ENCODE measurements at places on chromosomes 7 and 10.

- DNase-seq: no peak
Measured at GRCh38 chr7:12323415-12323814, 80.2 kb downstream of the VWDE start.

- no peak for DNase-seq
Measured at GRCh38 chr10:34809796-34810195, 5.3 kb downstream of the PARD3 start.

- no peak for DNase-seq
Measured at GRCh38 chr10:10902951-10903350, 114.7 kb upstream of the CELF2 start.

- peak; percentile 45 for DNase-seq
Measured at GRCh38 chr7:28062197-28062991, 118.2 kb downstream of the JAZF1 start.

GRCh38 chr7:23022258-23022769, 8.4 kb upstream of the HYCC1 start:
- no peak for DNase-seq

DNA sequence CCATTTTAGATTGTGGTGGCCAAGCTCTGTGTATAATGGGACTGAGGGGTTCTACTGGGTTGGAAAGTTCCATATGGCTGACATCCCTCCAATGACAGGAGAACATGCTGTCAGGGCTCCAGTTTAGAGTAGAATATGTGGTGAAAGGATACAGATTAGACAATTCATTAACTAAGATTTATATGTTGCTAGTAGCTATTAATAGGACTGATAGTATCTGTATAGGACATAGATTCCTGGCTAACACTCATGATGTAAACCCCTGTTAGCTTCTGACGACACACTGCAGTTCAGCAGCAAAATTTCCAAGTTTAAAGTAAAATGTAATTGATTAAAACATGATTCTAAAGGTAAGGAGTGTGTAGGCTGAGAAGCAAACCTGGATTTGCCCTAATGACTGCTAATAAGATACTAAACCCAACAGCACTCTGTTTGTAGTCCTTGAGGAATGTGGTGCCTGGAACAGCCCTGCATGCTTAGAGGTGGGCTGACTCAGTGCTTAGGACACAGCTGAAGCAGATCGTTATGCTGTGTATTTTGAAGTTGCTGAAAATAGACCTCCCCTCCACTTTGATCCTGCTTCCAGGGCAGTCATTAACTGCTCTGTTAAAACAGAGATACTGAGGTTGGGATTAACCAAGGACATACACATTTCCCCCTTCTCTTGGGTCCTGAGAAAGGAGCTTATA, 1129.6 kb downstream of the SORCS3 start:
- DNase-seq: no peak

DNA sequence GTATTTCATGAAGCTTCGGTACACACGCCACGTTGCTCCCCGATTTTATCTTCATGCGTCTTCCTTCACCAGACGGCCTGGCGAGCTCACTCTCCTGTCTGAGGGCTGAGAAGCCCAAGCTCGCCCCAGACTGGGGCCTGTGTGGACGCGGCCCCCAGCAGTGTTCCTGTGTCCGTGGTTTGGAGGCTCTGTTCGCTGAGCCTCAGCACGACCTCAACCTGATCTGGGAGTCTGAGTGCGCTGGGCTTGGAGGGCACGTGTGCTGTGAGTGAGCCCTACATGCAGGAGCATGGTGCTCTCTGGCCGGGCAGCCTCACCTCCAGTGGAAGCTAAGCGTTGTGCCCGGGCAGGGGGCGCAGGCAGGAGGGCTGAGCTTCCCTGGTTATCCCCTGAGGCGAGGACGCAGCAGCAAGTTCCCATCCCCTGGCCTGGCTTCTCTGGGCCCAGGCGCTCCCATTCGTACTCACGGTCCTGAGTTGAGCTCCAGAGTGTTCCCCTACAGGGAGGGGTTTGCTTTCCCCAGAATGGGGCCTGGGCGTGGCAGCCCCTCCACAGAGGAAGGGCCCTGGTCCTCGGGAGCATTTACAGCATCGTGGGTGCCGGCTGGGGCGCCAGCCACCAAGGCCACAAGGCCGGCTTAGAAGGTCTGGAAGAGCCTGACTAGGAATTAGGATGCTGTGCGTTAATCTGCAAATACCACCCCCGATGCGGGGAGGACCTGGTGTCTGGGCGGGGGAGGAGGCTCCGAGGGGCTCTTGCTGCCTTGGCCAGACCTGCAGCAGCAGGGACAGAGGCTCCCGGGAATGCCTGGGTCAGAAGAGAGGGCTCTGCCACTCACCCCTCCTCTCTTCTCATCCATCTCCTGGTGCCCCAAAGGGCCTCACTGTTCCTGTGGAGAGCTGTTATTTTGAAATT, 400.6 kb downstream of the DNAJB6 start:
- no peak for DNase-seq

DNA sequence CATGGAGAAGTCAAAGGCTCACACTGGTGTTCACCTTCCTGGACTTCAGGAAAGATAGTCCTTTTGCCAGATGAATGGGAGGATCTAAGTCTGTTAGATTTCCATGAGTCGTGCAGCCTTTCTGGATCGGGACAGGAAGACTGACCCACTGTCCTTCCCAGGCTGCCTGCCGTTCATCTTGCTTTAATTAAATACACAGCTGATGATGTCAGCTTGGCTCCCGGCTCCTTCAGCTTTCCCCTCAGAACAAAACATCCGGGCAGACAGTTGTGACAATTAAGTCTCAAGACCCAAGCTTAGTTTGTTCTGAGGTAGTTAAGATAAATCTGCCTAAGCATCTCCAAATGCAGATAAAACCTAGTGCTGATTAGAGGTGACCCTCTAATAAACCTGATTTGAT, 58.6 kb downstream of the AUTS2 start:
- DNase-seq: no peak

GRCh38 chr10:34249634-34250033, 565.5 kb downstream of the PARD3 start:
- peak; percentile 13 for DNase-seq

DNA sequence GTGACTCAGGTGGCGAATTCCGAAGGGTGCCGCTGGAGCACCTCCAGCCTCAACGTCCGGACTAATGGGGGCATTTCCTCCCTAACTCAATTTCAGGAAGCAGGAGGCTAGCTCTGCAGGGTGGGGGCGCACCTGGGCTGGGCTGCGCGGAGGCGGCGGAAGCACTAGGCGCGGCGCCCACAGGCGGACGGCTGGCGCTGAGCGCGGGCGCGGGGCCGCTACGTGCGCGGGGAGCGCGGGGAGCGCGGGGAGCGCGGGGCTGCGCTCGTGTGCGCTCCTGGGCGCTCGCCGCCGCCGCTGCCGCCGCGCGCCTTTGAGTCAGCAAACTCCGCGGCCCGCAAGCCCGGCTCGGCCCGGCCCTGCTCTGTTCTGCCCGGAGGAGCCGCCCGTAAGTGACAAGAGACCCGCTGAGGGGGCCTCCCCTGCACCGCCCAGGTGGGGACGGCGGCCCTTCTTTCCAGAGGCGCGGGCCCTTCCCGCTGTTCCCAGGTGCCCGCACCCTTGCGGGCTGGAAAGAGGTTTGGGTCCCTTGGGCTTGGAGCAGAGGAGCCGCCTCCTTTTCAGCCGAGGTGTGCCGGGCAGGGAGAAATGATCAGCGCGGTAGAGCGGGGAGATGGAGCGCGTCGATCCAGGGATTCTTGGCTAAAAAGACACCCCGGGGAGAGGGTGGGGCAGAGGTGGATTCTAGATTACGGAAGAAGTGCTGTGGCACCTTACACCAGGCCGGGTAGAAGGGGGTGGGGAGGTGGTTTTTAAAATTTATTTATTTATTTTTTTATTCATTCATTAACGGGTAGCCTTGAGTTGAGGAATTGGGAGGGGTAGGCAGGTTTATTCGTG, at the start of gene SNX10:
Gene SNX10, plus strand, starts transcription at position 164 of the 840 bp plus-strand sequence. CDS start 54,581 bp downstream, outside the sequence.
- peak; percentile 41 for DNase-seq

DNA sequence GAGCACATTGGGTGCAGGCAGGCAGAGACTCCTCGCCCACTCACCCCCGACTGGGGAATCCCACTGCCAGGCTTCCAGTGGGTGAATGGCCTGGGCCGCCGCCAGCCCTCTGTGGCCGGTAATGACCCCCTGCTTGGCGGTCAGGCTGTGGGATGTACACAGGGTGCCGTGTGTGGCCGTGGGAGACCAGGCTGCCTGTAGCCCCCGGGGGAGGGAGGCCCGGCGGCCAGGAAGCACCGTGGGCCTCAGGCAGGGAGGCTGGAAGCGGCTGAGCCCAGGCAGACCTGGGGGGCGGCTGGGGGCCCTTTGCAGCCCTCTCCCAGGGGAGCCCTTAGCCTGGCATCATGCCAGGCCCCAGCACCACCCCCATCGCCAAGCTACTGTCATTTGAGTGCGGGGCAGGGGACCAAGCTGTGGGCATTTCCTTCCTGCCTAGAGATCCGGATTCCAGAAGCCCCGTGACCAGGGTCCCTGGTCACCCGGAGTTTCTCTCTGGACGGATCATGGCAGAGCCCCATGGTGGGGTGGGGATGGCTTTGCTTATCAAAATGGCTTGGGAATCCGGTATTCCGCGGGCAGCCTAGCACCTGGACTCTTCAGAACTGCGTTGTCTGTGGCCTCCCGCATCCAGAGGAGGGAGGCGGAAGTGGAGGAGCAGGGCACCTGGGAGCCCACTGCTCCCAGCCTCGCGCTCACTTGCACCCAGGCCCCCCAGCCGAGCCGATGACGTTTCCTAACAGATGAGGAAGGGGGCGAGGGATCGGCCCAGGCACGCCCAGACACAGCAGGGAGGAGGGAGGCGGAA, 1.1 kb downstream of the TTYH3 start:
- DNase-seq: peak; percentile 58

GRCh38 chr10:84008878-84009277, 130.4 kb upstream of the GHITM start:
- peak; percentile 20 for DNase-seq

DNA sequence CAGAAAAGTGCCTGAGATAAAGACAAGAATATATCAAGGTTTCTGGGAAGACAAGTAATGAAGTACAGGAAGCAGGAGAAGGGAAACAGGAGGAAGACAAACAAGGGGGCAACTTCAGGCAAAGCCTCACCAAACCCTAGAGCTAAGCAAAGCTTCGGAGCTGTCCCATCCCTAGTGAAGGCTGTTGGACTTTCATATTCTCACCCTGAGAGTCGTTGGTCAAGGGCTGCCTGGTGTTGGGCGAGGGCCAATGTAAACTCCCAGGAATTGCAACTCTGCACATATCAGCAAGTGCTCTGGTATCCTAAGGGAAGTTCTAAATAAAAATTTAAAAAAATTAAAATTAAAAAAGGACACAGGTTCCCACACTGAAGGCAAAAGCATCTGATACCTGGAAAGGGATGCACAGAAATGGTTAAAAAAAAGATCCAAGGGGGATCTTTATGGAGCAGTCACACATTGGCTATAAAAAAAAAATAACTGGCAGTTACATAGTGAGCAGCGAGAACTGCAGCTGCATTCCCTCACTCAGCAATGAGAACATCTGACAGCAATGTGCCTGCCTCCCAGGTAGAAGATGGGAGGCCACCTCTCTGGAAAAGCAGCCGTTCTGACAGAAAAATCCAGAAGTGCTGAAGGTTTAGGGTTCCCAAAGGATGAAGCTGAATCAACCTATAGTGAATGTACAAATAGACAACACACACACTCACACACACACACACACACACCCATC, 304.7 kb downstream of the WDR11 start:
- no peak for DNase-seq

GRCh38 chr7:114659409-114660125, 245.0 kb downstream of the FOXP2 start:
- DNase-seq: no peak

- no peak for DNase-seq
Measured at GRCh38 chr7:125122173-125122572, 192.5 kb upstream of the POT1 start.

- no peak for DNase-seq
Measured at GRCh38 chr10:77177589-77177988, 460.0 kb downstream of the KCNMA1 start.

DNA sequence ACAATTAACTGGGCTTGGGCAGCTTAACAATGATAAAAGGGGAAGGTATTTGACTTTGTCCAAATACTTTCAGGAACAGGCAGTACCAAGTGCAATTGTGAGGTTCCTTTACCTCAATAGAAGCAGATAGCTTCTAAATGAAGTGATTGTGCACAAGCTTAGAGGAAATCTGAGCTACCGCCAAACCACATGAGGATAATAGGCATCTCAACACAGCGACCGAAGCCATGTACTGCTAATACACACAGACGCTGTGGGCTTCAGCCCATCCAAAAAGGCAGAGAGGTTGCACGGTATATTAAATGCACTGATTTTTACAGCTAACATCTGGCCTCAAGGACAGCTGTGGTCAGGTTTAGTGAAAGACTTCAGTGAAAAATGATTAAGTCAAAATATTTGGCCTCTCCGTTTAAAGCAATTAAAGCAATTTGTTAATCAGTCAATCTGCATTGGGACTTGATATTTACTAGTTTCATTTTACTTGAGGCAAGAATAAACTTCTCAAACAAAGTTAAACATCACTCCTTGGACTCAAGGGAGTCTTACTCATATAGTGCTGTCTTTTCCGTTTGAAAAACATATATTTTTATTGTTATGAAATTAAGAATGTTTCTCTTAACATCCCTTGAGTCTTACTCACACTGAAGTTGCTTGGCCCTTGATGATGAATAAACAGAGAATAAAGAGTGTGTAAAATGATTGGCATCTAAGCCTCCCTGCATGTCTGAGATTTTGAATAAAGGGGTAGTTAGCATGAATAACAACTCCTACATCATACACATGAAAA, 306.3 kb downstream of the C7orf25 start:
- DNase-seq: no peak

- peak; percentile 59 for DNase-seq
Measured at GRCh38 chr7:20598459-20599309, 16.8 kb upstream of the ABCB5 start.

GRCh38 chr10:3426190-3426845, 253.7 kb upstream of the PITRM1 start:
- peak; percentile 27 for DNase-seq

GRCh38 chr7:113198226-113198625, 79.9 kb upstream of the SMIM30 start:
- DNase-seq: no peak

- DNase-seq: no peak
Measured at GRCh38 chr7:39463252-39463651, 103.0 kb upstream of the YAE1 start.

DNA sequence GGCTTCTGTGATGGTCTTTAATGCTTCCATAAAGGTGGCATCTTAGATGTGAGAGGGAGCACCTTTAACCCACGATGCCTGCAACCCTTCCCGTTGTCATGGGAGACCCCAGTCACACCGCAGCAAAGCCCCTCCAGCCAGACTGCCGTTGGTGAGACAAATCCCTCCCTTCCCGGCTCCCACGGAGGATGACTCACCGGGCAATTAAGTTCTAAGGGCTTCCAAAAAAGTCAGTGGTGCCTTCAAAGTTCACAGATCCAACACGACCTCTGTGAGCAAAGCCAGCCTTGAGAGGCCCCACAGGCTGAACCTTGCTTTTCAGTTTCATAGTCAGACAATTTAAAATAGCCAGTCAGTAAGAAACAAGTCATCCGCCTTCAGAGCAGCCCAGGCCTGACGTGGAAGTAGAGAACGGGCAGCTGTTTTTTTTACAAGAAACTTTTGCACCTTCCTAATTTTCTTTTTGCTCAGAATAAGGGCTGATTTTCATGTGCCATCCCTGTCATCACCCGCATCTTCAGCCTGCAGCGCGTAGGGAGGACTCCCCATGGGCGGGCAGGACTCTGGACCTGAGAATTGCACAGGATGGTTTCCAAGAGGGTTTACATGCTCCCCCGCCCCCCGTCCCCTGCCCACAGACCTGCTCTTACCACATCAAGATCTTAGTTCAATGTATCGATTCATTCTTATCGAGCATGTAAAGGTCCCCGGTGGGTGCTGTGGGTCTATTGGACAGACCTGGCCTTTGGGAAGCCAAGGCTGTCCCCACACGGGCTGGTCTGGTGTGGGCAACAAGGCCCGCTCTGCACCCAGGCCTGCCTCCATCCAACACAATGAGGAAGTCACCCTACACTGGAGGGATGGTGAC, 333.9 kb downstream of the DNAJB6 start:
- no peak for DNase-seq

GRCh38 chr10:5595591-5595990, 70.8 kb downstream of the ASB13 start:
- DNase-seq: no peak

All from RWPE1 (cell line).